ENCODE measurements at places on chromosomes 5 and 9. TPM values are rescaled to one million over a fixed set of nuclear protein-coding genes. Genes with fewer than 3 reads are reported as not detected.

DNA sequence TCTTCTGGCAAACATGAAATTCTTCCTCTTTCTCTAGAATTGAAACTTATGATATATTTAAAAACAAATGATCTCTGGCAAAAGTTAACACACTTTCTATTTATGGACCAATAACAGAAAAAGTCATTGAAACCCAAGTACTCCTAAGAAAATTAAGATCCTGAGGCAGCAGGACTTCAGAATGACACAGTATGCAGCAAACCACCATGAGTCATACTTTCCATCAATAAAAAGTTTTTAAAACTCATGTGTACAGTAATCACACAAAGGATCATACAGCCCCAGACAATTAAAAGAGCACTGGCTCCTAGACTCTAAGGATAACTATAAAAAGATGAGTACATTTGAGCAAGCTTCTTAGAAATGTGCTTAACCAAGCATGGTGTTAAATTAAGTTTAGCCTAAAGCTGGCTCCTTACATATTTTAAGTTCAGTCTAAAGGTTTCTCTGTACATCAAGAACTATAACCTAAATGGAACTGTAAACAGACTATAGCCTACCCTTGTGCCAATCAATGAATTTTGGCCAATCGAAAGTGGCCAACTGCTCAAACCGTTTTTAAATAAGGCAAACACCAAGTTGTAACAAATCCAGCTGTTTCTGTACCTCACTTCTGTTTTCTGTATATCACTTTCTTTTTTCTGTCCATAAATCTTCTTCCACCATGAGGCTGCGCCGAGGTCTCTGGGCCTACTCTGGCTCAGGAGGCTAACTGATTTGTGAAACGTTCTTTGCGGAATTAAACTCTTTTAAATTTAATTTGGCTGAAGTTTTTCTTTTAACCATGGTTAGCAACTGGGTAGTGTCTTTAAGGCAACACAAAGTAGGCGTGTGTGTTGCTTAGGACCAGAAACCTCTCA, 232.1 kb upstream of the PIK3R1 start:
- DNase-seq = no peak

DNA sequence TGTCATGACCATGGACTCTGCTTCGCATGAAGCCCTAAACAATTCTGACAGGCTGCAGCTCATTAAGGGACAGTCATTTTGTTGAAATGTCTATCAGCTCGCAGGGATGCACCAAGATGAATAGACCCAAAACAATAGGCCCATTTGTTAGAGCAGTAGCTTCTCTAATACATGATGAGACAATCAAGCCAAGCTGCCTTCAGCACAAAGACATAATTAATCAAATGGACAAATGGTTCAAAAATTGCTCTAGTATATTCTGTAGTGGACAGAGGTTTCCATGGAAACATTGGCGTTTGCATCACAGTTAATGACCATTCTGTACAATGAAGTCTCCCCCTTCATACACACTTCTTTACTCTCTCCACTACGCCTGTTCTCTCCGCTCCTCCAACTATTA, 274.6 kb downstream of the ANXA1 start:
- no peak for DNase-seq

The SLC4A9 gene
- total RNA-seq = 2.5 TPM

DNA sequence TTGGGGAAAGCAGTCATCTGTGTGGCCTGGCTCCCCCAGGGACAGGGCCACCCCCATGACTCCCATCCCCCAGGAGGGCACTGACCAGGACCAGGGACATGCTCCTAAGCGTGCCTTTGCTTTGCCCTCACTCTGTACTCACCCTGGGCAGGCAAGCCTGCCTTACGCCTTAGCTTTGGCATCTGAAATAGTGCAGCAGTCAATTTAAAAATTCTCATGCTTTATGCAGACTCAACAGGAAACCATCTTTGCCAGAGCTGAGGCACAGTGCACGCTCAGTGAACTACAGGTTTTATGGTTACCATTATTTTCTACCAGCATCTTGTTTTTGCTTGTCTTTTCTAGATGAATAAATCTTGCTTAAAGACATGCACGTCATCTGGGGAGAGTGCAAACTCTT, 323.5 kb downstream of the IRX2 start:
- DNase-seq = no peak

The BTNL3 gene
- not detected for total RNA-seq

- no peak for DNase-seq
Measured at GRCh38 chr9:117403403-117403811, 11.4 kb downstream of the ASTN2 start.

GRCh38 chr5:130290219-130290618, 386.0 kb downstream of the CHSY3 start:
- no peak for DNase-seq

DNA sequence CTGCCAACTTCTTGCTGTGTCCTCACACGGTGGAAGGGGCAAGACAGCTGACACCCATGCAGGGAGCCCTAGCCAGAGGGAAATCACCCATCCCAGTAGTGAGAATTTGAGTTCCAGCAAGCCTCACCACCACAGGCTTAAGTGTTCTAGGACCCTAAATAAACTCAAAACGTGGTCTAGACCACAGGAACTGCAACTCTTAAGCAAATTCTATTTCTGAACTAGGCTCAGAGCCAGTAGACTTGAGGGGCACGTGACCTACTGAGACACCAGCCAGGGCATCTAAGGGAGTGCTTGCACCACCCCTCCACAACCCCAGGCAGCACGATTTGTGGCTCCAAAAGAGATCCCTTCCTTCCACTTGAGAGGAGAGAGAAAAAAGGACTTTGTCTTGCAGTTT, 96.0 kb upstream of the PHF24 start:
- DNase-seq = no peak

DNA sequence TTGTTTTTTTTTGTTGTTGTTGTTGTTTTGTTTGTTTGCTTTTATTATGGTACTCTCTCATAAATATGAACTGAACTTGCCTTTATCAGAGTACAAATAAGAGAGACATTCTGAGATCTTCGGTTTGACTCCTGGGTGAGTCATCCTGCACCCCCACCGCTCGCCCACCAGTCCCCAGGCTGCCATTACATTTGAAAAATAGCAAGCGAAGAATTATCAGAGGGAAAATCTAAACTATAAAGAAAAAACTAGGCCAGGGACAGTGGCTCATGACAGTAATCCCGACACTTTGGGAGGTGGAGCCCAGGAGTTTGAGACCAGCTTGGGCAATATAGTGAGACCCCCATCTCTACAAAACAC, 122.1 kb upstream of the MAP3K1 start:
- DNase-seq = no peak

DNA sequence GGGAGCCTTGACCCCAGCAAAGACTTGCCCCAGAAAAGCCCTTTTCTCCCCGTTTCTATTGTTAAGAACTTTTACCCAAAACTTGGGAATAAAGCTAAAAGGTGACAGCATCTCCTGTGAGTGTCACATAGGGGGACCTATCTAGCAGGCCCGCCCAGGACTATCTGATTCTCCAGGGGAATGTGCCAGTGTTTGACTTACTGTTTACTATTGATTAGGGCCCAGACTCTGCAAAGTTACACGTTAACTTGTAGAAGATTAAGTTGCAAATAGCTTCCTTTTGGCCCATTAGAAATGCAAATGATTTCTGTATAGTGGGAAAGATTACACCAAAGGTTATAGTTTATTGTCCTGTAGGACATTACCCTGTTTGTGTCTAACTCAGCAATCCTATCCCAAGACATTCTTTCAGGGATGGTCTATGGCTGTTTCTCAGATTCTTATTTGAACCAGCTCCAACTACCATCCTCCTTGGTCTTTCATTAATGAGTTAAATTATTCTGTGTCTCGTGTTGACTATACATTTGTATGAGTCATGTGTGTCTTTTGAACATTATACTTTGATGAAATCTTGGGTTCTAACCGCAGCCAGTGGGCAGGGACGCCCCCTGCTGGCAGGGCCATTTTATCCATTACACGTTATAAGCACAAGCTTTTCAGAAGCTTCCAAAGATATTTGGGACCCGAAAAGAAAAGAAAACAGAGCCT, 60.7 kb downstream of the HRH2 start:
- peak; percentile 42 for DNase-seq

GRCh38 chr5:132714456-132715307, 22.7 kb downstream of the KIF3A start:
- DNase-seq = no peak

DNA sequence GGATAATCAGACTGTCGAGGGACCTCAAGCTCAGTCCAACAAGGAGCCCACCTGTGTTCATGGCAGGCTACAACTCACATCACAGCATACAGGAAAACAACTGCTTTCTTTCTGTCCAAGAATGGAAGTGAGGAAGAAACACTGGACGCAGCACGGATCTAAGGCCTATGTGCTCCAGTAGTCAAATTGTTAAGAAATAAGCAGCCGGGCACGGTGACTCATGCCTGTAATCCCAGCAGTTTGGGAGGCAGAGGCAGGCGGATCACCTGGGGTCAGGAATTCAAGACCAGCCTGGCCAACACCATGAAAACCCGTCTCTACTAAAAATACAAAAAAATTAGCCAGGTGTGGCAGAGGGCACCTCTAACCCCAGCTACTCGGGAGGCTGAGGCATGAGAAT, 427.8 kb downstream of the BNC2 start:
- no peak for DNase-seq

DNA sequence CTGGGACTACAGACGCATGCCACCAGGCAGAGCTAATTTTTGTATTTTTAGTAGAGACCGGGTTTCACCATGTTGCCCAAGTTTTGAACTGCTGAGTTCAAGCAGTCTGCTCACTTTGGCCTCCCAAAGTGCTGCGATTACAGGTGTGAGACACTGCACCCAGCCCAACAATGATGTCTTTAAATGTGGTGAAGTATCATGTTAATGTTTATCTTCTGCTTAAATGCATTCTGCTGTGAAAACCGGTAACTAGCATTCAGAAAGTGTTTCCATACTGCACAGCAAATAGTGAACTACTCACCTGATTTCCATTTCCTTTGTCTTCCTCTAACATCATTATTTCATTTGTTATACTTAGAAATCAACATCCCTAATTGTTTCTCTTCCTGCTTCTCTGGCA, 264.0 kb upstream of the ITGA1 start:
- DNase-seq = no peak

GRCh38 chr9:34651876-34652601, at the start of gene IL11RA:
TSS of gene IL11RA (plus strand) at chr9:34652185. CDS start at chr9:34655218, 3,033 bp downstream.
- DNase-seq = no peak

DNA sequence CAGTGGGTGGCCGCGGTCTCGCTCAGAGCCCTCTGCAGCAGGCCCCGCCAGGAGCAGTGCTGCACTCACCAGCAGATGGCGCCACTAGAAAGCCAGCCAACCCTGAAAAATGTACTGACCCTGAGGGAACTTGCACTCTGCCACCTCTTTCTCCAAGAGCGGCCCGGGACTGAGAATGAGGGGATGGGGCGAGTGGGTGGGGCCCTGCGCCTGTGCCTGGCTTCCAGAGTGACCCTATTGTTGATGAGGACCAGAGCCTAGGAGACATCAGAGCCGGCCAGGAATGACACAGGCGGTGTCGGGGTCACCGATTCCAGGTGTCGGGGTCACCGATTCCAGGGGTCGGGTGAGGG, 2.9 kb upstream of the IL17B start:
- DNase-seq = peak; percentile 69

The OR1Q1 gene
- total RNA-seq = not detected

GRCh38 chr9:124264823-124265233, 7.1 kb downstream of the NEK6 start:
- no peak for DNase-seq

The ARHGEF37 gene
- 9.1 TPM for total RNA-seq

- DNase-seq = no peak
Measured at GRCh38 chr5:93704996-93705395, 36.4 kb downstream of the POU5F2 start.

The PCDHA1 gene
- not detected for total RNA-seq

DNA sequence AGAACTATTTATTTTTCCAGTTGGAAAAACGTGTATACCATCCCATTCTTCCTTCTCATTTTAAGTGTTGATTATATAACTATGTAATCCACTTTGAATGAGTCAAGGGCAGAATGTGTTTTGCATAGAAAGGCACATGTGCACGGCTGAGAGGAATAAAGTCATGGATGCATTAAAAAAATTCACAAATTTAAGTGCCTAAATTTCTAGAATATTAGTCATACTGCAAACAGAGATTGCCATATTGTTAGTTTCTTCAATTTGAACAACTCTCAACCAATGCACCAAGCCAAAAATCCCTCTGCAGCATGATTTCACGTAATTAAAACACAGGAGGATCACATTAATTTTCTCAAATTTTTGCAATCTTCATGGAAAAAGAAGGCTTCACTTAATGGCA, 166.3 kb downstream of the MPDZ start:
- no peak for DNase-seq

The GNA14 gene
- 0.22 TPM for total RNA-seq

- no peak for DNase-seq
Measured at GRCh38 chr5:54090495-54091120, 219.8 kb downstream of the ARL15 start.

- no peak for DNase-seq
Measured at GRCh38 chr5:1029945-1030625, 21.5 kb downstream of the NKD2 start.

The SMIM32 gene
- total RNA-seq = 0.32 TPM

DNA sequence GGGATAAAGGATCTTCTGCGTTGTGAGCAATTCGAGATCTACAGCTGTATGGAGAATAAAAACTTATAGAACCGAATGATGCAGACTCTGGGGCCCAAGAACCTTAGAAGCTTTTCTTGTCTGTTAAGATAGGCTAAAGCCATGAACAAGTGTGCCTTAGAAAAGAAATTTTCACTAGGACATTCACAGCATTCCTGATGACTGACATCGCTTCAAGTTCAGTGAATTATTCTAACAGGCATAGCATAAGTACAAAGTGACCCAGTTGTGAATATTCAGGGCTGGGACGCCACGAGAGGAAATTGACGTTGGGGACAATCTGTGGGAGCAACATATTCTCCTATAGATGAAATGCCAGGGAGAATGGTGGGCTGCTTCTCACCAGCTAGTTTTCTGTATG, 32.0 kb upstream of the PANK3 start:
- no peak for DNase-seq

DNA sequence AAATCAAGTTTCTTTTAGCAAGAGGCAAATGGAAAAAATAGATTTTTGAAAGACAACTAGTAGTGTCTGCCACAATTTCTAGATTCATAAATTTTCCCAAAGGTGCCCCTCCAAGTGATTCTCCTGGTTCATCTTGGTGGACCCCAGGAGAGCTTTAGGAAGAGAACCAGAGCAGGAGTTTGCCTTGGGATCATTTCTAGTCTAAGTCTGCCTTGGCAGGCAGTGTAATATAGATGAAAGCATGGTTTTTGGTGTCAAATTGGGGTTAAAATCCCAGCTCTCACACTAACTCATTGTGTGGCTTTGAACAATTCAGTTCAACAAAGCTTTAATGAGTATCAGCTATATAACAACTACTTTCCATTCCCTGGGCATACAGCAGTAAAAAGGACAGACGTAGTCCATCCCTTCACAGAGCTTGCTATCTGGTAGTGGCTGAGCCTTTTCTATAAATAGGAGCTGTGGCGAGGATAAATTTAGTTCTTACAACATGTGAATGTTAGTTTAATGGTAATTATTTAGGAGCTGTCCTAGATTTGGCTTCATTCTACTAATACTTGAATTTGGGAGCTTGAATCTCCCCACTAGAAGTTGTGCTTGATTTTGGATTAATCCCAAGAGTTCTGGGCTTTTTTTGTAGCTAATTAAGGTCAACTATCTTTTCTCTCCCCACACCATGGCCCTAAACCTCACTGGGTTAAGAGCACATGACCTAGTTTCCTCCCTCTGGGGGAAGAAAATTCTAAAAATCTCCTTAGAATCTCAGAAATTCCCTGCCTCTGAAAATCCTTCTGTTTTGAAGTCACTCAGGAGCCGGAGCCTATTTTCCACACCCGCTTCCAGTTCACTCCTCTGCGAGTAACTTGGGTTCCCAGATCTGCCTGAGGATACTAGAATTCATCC, 197.8 kb downstream of the PCSK1 start:
- DNase-seq = no peak

The NTMT1 gene
- total RNA-seq = 33.0 TPM

The HMCN2 gene
- 6.0 TPM for total RNA-seq

The DOK3 gene
- 5.8 TPM for total RNA-seq

- no peak for DNase-seq
Measured at GRCh38 chr5:39461007-39461682, 36.4 kb upstream of the DAB2 start.

Data from mesothelial cell of epicardium (in vitro differentiated cells).